ENCODE measurements at places on chromosomes 3 and 15. TPM values are rescaled to one million over a fixed set of nuclear protein-coding genes. Genes with fewer than 3 reads are reported as not detected.

- DNase-seq: no peak
Measured at GRCh38 chr15:28944696-28945300, 59.0 kb downstream of the APBA2 start.

DNA sequence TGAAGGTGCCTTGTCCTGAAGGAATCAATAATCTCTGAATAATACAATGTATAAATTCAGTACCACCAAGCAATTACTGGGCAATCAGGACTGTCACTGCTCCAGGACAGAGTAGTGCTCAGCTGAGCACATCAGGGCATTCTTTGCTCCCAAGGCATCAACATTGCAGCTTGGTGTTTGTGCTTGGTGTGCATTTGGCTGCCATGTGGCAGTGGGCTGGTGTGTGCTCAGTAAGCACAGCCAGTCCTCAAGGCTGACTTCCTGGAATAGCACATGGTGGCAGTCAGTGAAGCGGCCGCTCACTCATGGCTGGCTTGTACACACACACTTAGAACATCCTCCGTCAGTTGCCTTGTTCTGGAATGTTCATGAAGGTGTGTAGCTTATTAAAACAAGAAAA lies 217.0 kb downstream of the EPHB1 start:
- no peak for DNase-seq

DNA sequence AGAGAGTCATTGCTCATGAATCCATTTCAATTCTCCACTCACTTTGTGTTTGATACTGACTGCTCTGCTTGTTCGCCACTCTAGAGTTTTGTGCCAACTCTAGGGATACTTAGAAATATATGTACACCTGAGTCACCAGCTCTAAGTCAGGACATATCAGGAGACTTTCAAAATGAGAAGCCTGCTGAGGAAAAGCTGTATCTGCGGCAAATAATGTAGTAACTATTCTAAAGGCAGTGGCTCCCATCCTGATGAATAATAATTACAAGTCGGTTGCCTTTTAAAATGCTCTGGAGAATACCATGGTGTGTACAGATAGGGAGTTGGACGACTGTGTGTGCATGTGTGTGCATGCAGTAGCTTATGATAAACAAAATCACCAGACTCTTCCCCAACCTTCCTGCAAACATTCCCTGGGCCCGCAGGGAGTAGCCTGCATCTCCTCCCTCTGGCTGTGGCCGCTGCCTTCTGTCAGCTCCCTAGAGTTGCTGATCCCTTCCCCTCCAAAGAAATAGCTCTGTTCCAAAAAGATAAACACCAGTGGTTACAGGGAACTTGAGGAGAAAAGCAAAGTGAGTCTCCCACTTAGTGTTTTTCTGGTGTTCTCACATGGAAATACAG lies 346.3 kb upstream of the UMPS start:
- DNase-seq: no peak

DNA sequence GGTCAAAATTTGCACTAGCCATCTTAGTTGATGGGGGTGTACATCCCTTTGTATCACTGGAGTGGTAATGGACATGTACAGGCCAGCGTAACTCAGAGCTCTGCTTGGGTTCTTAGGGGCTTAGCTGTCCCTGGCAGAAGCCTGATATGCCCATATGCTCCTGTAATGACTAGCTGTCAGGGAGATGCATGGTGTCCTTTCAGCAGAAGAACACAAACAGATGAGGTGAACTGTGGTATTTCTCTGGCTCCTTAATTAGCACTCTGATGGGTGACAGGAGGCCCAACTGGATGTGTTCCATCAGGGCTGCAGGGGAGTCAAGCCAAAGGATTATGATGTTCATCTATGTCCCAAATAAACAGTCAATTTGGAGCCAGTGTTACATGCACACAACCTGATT lies 774.5 kb downstream of the AGBL1 start:
- no peak for DNase-seq

DNA sequence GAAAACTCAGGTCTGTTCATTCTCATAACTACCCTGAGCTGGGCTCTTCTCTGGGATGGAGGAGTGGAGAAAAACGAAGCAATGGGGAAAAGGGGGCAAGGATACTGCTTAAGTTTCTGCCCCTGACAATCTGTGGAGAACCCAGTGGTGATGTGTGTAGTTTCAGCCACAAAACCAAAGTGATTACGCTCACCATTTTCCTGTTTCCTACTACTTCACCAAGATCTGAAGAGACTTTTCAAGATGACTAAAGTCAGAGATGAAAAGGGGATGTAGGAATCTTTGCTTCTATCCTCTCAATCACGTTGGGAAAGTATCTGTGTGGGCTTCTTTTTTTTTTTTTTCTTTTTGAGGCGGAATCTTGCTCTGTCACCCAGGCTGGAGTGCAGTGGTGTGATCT lies 8.3 kb upstream of the UBE2E1 start:
- no peak for DNase-seq

DNA sequence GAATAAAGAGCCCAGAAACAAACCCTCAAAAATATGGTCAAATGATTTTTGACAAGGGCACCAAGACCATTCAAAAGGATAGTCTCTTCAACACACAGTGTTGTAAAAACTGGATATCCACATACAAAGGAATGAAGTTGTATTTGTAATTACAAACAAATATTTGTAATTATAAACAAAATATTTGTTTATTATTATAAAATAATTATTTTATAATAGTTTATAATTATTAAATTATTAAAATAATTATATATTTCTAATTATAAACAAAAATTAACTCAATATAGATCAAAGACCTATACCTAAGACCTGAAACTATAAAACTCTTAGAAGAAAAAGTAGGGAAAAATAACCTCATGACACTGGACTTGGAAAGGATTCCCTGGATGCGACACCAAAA lies 23.3 kb upstream of the ACAN start:
- no peak for DNase-seq

- peak; percentile 1 for DNase-seq
Measured at GRCh38 chr3:144200004-144200403, 228.4 kb downstream of the DIPK2A start.

- DNase-seq: no peak
Measured at GRCh38 chr3:168154089-168154488, 58.4 kb upstream of the GOLIM4 start.

DNA sequence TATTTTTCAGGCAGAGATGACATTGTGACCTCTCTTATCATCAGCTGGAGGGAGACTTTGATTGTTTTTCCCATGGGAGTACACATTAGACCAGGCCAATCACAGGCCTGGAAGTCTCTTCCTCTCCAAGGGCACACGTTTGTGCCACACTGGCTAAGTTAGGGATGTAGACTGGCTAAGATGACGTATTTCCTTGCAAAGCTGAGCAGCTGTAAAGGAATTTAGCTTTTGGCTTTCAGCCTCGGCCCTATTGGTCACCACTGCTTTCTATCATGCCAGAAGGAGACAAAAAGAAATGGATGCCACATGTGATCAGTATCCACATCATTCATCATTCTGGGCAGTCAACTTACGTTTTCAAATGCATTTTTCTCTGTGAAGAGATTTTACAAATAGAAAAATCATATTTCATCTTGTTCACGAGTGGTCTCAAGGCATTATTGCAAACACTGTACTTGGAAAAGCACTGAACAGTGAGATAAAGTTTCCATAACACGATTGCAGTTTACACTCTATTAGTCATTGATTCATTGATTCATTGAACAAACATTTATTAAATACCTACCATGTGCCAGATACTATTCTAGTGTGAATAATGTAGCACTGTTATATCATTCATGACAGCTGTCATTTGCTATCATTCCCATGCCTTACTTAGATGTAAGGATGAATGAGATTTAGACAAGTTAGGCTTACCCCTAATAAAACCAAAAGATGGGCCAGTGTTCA lies 27.0 kb upstream of the RNF7 start:
- DNase-seq: peak; percentile 94

PTX3 gene
- 96.7 TPM for total RNA-seq

DNA sequence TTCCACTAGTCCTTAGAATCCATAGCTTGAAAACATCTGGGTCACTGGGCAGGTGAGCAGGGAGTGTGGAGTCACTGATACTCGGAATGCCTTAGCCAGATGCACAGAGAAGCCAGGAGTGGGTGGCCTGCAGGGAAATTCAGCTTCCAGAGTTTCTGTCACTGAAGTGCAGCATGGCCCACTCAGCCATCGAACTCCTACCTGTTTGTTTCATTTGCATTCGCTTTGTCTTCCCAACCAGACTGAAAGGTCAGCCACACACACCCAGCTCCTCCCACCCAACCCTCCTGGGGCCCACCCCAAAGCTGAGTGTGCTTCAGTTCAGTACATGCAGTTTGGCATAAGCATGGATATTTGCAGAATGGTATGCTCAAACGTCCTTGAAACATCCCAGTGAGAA lies 124.5 kb upstream of the ATP10A start:
- DNase-seq: no peak

DNA sequence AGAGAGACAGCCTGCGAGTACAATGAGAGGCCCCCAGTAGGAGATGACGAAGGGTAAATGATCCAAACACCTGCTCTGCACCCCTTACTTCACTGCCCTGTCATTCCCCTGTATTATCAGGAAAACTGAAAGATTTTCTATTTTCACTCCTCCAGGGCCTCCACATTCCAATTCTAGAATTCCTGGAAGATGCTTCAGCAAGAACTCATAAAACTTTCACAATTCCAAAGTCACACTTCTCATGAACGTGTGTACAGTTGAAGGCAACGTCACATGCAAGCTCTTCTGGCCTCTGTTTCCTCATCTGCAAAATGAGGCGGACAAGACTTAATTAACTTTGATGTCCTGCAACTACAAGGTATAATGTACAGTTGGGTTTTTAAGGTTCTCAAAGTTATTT lies 62.8 kb upstream of the SPATA12 start:
- DNase-seq: peak; percentile 47

EOMES gene
- not detected for total RNA-seq

GRCh38 chr3:174198199-174198598 lies 660.9 kb upstream of the NAALADL2 start:
- DNase-seq: peak; percentile 95

SMAD6 gene
- total RNA-seq: 4.8 TPM

- DNase-seq: peak; percentile 58
Measured at GRCh38 chr3:19866751-19867347, 67.2 kb downstream of the EFHB start.

- no peak for DNase-seq
Measured at GRCh38 chr3:70737666-70738290, 425.3 kb upstream of the MDFIC2 start.

DNA sequence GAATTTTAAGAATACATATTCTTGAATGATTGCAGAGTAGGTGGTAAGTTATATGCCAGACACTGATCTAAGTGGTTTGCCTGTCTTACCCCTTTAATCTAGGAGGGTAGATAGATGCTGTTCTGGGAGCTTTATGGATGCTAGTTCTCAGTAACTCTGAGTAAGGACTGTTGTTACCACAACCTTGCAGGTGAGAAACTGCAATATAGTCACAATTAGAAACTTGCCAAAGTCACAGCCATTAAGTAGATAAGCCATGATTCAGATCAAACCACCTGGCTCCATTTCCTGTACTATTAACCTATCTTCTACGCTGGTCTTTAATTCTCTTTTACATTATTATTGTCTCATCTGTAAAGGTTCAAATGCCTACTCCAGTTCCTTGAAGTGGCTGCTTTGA lies 46.8 kb downstream of the UBE2E2 start:
- no peak for DNase-seq

SLC28A2 gene
- not detected for total RNA-seq

FBXO45 gene
- 11.7 TPM for total RNA-seq

DNA sequence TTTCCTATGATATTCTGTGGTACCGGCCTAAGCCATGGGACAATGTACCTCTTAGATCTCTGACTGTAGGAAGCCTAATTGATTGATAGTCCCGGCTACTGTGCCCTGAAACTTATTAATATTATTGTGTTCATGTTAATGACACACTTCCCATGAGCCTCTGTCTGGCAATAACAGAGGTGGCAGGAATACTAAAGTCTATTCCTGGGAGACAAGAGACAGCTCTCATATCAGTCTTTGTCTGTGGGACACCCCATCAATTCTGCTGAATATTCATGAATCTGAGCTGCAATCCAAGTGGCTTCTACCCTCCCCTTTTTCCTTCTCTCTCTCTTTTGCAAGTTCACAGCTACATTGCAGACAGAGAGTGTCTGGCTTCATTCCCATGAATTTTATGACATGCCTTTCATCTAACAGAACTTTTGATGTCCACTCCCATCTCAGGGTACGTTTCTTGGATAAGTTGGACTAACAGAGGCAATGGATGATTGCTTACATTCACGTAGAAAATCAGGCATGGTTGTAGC lies 907.5 kb downstream of the ZPLD1 start:
- DNase-seq: no peak

- DNase-seq: no peak
Measured at GRCh38 chr15:35934383-35935049, 388.6 kb upstream of the DPH6 start.

DNA sequence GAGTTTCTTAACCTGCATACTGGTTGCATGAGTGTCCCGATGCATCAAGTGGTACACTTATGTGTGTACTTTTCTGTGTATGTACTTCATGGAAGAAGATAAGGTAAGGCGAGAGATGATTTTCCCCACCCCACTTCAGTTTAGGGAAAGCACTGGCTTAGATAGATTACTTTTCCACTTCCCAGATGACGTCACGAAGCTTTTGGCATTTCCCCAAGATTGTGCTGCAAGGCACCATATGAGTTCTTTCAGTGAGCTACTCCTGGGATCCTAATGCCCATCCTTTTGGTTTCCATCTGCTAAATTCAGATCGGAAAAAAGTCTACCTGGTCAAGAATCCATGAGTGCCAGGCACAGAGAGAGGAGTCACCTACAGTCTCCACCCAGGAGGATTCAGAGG lies 4.5 kb downstream of the IL17RB start:
- peak; percentile 58 for DNase-seq

DNA sequence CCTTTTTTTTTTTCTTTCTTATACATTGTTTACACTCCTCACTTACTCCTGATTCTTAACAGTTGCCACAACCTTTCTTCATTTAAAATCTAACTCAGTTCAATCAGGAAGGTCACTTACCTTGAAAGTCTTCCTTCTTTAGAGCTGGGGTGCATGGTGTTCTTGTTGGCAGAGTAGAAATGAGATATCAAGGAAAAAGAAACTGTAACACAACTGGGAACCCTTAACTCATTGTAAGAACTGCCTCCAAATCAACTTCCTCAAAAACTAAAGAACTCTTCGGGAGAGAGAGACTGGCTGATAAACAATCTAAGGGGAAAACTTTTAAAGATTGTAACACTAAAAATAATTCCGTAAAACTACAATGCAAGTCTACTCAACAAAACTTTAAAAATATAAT lies 1.4 kb upstream of the APPL1 start:
- DNase-seq: no peak

NTRK3 gene
- total RNA-seq: under 0.01 TPM

DNA sequence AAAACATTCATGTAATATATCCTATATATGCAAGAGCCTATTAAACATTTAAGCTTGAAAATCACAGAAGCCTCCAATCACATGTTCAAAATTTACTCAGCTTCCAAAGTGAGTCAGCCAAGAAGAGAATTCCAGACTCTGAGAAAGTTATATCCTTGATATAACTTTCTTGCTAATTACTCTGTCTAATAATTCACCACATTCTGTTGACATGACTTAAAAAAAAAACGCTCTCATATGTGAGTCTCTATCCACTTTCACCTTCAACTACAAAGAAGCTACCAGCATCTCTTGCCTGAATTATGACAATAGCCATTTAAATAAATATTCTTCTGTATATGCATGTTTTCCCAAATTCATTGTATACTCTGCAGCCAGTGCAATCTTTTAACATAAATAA lies 1116.3 kb upstream of the CADM2 start:
- DNase-seq: no peak

CNTN4 gene
- under 0.01 TPM for total RNA-seq

- DNase-seq: peak; percentile 68
Measured at GRCh38 chr15:74291101-74292071, 55.3 kb downstream of the CCDC33 start.

ZNF654 gene
- 11.5 TPM for total RNA-seq

TIMP4 gene
- 0.56 TPM for total RNA-seq

Data from IMR-90 (cell line).